ENCODE measurements at places on chromosomes 7 and 10.

DNA sequence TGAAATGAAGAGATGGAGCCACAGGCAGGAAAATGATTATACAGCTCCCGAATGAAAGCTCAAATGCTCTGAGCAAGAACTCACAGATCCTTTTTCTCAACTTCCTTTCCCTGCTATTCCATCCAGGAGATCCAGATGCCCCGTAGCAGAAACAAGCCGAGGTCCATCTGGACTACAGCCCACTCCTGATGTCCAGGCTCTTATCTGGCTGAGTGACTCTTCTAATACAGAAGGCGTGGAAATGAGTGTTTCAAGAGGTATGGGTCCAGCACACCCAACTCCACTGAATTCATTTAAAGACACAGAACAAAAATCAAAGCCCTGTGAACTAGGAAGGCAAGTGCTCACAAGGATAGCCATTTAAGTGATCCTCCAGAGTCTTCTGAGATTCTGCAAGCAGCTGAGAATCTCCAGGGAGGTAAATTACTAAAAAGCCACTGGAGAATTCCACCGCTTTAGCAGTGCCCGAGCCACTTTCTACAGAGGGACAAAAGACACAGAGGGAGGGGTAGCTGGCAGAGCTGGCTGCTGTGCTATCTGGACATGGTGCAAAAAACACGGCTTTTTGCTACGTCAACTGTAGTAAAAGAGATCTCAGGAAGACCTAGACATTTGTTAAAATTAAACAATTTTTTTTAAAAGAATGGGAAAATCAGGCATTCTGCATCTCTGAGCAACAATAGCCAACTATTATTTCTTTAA lies 24.5 kb downstream of the FAM171A1 start:
- no peak for DNase-seq

DNA sequence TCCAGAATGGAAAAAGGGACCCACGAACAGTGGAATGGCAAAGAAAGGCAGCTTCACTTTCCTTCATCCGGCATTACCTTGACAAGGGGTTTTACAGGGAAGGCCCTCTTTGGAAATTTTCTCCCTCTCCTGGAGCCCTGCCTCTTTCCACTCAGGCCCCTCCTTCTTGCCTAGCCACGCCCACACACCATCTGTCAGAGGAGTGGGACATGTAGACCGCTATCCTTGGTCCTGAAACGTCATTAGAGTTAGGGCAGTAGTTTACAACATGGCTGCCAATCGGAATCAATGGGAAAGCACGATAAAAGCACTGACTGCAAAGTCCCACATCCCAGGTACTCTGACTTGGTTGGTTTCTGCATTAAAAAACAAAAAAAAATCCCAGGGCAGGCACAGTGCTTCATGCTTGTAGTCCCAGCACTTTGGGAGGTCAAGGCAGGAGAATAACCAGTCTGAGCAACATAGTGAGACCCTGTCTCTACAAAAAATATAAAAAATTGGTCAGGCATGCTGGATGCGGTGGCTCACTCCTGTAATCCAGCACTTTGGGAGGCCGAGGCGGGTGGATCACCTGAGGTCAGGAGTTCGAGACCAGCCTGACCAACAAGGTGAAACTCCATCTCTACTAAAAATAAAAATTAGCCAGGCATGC lies 96.4 kb downstream of the MARCHF5 start:
- DNase-seq: no peak

DNA sequence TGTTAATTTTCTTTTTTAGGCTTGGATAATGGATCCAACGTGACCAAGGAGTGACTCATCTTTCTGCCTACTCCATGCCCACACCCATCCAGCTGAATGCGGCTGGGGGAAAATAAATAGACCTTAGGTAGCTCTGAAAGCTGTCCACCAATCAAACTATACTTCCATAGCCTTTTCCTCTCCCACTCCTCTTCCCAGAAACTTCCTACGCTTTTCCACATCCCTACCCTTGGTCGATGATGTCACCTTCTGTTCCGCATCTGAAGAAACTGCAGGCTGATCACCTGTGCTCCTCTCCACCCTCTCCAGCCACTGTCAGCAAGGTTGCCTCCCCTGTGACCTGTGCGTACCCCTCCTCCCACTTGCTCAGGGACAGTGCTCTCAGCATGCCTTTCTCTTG lies 359.8 kb upstream of the KLF6 start:
- DNase-seq: no peak

GRCh38 chr7:94556028-94556427 lies 46.4 kb downstream of the CASD1 start:
- DNase-seq: no peak

DNA sequence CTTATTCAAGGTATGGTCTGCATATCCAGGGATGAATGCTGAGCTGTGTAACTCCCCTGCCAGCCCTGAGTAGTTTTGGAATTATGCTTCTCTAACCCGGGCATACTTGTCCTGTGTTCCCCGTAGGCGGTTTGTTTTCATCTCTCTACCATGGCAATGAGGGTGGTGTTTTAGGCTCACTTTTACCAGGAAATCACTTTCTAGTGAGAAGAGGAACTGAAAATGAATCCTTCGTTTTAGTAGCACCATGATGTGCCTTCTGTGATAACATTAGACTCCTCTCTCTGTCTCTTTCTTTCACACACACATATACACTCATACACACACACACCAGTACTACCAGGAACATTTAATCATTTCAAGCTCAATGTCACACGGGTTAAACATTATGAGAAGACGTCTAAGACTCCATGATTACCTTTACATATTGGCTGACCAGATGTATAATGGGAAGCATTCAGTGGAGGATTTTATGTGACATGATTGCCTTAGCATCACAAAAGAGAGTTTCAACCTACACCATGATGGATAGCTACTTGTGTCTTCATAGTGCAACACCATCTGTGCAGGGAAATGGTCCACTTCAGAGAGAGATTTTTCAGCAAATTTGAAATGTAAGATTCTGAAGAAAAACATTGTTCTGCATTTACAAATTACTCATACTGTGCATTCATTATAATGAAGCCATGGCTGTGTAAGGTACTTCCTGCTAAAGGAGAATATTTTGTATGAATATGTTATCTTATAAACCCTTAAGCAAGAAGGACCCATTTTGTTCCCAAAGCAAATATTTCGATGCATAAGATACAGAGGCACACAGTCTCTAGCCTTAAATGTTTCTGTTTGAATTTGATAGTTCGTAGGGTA lies 31.0 kb upstream of the PFKP start:
- no peak for DNase-seq

- no peak for DNase-seq
Measured at GRCh38 chr7:156504687-156505545, 135.7 kb upstream of the RNF32 start.

GRCh38 chr10:24210501-24210900 lies 1.6 kb downstream of the KIAA1217 start:
- DNase-seq: no peak

- DNase-seq: no peak
Measured at GRCh38 chr10:110699859-110700468, 55.8 kb downstream of the RBM20 start.

- DNase-seq: no peak
Measured at GRCh38 chr7:159071260-159071659, 73.4 kb downstream of the VIPR2 start.

DNA sequence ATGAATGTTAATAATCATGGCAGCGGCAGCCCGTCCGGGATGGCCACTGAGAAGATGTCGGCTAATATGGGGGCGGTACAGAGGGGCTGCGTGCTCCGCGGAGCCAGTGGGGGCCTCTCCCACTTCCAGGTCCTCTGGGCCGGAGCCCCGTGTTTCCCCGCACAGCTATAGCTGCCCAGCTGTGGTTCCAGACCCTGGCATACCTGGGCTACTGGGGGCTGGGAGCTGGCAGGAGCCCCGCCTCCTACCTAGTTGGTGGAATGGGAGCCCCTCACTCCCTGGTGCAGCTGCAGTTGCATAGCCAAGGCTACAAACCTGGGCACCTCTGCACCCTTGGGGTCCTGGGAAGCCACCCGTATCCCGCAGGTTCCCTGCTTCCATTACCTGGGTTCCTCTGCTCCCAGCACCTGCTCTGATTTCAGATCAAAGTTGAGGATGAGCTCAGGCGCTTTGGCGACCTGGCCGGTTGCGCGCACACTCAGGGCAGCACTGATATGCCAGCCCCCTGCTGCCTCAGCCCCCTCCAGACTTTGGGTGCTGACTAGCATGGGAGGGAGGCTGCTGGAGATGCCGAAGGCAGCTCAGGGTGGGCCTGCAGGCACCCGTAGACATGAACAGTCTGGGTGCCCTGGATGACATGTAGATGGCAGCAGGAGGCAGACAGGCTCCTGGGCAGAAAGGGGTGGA lies 236.5 kb upstream of the SEMA3D start:
- no peak for DNase-seq

- no peak for DNase-seq
Measured at GRCh38 chr7:50795831-50796230, 13.1 kb upstream of the GRB10 start.

- DNase-seq: no peak
Measured at GRCh38 chr10:96270571-96270970, 798 bp downstream of the BLNK start.

- DNase-seq: no peak
Measured at GRCh38 chr10:114087255-114087654, 43.6 kb downstream of the ADRB1 start.

- no peak for DNase-seq
Measured at GRCh38 chr10:94251098-94251497, 111.6 kb downstream of the NOC3L start.

DNA sequence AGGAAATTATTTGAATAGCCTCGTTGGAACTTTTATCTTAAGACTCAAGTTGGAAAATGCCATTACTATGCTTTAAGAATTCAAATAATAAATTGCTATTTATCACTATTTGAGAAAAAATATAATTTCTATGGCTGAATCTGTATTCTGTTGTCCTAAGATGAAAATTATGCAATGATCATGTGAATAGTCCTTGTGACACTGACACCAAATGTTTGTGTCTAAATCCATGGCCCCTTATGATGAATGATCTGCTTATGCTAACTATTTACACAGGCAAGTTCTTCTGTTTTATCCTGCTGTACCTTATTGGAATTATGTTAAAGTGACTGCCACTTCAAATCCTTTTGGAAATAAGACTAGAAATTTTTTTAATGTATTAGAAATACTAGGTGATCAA lies 208.7 kb downstream of the DOCK4 start:
- no peak for DNase-seq

- DNase-seq: no peak
Measured at GRCh38 chr7:6730343-6730633, 23.5 kb upstream of the ZNF12 start.

DNA sequence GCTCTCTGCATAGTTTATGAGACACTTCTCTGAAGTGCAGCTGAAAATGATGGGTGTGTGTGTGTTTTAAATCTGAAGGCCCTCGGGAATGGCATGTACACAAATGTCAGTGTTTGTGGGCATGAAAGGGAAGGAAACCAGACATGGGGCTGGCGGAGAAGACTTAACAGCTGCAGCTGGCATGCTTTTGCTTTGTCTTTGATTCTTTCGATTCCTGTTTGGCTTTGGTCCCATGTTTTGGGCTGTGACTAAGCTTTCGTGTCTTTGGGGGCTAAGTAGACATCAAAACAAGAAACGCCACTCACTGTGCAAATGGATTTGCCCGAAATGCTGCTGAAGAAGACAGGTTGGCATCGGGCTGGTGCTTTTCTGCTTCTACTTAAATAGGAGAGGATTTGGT lies 179.3 kb downstream of the PFKFB3 start:
- no peak for DNase-seq

- no peak for DNase-seq
Measured at GRCh38 chr10:110951381-110951780, 32.0 kb downstream of the SHOC2 start.

- DNase-seq: no peak
Measured at GRCh38 chr10:122877264-122877663, 2.1 kb downstream of the FAM24B start.

DNA sequence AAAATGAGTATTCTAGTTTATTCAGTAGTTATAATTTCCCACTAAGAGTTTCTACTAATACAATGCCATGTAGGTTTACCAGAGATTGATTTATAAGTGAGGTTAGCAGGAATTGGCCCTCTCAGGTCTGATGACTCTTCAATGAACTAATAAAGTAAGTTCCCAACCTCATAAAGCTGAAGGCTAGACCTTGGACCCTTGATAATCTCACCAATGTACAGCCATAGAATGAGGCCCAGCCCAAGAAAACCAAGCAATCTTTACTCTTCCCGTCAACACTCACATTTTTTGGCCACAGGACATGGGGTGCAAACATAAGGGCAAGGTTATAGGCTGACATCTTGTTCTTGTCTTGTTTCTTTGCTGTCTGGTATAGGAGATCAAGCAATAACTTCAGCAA lies 33.3 kb downstream of the ARHGAP19 start:
- no peak for DNase-seq

- no peak for DNase-seq
Measured at GRCh38 chr10:57260175-57260574, 899.1 kb upstream of the ZWINT start.

DNA sequence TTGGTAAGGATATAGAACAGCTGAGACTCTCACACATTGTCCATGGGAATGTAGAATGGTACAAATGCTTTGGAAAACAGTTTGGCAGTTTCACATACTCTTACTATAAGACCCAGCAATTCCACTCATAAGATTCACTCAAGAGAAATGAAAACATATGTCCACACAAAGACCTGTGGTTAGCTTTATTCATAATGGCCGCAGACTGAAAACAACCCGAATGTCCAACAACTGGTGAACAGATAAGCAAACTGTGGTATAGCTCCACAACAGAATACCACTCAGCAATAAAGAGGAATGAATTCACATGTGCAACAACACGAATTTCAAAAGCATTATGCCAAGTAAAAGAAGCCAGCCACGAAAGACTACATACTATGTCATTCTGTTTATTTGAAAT lies 33.5 kb upstream of the CUL1 start:
- DNase-seq: no peak

GRCh38 chr10:120431251-120431651 lies 25.8 kb upstream of the PLPP4 start:
- DNase-seq: no peak

DNA sequence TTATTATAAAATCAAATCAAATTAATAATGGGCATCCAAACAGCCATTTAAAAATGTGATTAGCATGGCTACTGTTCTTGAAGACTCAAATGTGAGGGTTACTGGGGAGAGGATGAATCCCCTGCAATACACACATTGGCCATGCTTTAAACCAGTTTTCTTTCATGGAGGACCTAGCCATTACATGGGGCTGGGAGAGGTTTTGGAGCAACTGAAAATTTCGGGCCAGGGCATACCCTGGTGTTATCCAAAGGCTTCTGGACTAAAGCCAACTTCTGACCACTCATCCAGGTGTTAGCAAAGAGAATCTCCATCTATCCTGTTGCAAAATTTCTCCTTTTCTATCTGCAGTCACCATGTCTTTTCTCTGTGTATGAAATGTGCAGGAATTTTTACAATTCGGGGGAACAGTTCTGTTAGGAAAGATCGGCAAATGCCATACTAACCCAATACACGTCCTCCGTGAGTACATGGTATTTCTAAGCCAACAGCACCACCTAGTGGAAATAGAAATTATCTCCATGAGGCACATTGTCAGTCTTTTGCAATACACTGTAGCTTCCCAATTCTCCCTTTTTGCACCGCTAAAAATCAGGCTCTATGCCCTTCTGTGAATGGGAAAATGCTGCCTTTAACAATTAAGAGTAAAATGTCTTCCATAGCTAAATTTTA lies 47.0 kb upstream of the ZNF107 start:
- DNase-seq: peak; percentile 30

All from NCI-H748 treated with DMSO at 0.1 percent for 48 hours (cell line).